A673 (cell line): ENCODE measurements at places on chromosomes 5 and 9. TPM values are rescaled to one million over a fixed set of nuclear protein-coding genes. Genes with fewer than 3 reads are reported as not detected.

The AGXT2 gene
- not detected in 2 replicates for total RNA-seq

The FIBCD1 gene
- total RNA-seq: 0.19 TPM in 1 of 2 replicates, not detected in the other

The CCNI2 gene
- total RNA-seq: 0.11 TPM in 1 of 2 replicates, not detected in the other

The CDKN2B-AS1 gene
- total RNA-seq: not detected in 2 replicates

The GAS1 gene
- 57.5 and 73.0 TPM in 2 replicates for total RNA-seq

The PDZD2 gene
- total RNA-seq: 2.2 and 2.3 TPM in 2 replicates

The SOHLH1 gene
- total RNA-seq: not detected in 2 replicates

The SAP30L gene
- total RNA-seq: 29.2 and 32.0 TPM in 2 replicates

The CTSL gene
- total RNA-seq: 17.0 and 21.0 TPM in 2 replicates

GRCh38 chr5:40681363-40682153, 1.8 kb downstream of the PTGER4 start:
- no peak for DNase-seq
- H3K4me1 ChIP-seq: peaks cover 26% of the 10 kb centered on the region
- peak overlapping the region; percentile 65 for H3K4me3 ChIP-seq
- H3K36me3 ChIP-seq: no peaks in the 10 kb centered on the region
- H3K27ac ChIP-seq: no peak overlapping the region
- H3K27me3 ChIP-seq: peaks cover 11% of the 10 kb centered on the region

DNA sequence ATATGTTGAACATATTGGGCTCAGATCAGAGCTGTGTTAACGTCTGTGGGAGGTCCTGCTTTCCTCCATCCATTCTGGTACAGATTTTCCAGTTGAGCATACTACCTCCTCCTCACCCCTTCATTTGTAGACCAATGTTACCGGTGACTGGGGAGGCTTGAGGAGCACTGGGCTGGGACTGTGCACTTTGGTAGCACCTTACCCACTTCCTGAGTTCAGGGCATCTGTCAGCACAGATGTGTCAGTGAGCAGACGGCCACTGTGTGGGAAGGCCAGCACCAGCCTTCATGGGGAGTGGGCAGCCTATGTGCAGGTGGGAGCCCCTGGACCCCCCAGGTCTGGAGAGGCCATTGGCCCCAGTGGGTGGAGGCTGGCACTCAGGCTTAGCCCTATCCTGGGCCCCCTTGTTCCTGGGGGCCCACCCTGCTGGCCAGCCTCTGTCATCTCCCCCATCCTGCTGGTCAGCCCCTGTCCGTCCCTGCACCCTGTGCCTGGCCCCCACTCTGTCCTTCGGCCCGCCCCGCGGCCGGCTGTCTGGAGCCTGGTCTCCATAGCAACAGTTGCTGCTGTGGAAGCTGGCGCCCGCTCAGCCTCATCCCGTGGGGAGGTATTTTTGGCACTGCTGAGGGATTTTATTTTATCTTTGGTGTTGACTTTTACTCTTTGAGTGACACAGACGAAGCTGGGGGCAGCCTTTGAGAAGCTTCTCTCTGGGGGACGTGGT, 21.3 kb downstream of the WNK2 start:
- H3K27me3 ChIP-seq: no peaks in the 10 kb centered on the region
- H3K36me3 ChIP-seq: no peaks in the 10 kb centered on the region
- no peak overlapping the region for H3K27ac ChIP-seq
- H3K4me1 ChIP-seq: no peaks in the 10 kb centered on the region
- H3K4me3 ChIP-seq: no peak overlapping the region

GRCh38 chr9:37301042-37301853, 121.2 kb upstream of the GRHPR start:
- no peaks in the 10 kb centered on the region for H3K36me3 ChIP-seq
- DNase-seq: no peak
- H3K27ac ChIP-seq: no peak overlapping the region

DNA sequence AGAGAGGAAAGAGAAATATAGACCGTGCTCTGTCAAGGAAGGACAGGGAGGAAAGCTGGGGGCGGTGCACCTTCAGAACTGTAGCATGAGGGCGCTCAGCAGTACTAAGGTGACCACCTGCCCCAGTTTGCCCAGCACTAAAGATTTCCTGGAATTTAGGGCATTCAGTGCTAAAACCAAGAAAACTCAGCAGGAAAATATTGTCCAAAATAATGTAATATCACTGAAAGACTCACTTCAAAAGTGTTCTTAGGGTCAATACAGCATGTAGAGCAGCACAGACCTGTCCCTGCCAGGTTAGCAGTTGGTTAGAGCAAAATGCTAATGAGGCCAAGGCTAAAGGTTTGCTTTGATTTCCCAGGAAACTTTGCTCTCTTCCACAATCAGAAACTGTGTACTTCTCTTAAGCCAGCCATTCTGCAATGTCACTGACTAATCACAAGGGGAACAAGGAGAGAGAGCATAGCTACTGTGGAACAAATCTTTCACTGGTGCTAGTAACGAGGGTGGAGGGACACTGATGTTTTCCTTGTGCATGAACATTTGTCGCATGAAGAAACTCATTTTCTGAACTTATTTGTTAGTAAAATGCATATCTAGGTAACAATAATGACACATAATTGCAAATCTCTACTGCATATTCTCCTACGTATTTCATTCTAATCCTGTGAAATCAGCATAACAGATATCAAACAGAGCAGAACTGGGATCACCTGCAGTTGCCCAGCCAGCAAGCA, 53.0 kb upstream of the GRAMD2B start:
- H3K36me3 ChIP-seq: no peaks in the 10 kb centered on the region
- no peaks in the 10 kb centered on the region for H3K4me1 ChIP-seq
- no peaks in the 10 kb centered on the region for H3K27me3 ChIP-seq
- H3K4me3 ChIP-seq: no peak overlapping the region
- no peak overlapping the region for H3K27ac ChIP-seq

DNA sequence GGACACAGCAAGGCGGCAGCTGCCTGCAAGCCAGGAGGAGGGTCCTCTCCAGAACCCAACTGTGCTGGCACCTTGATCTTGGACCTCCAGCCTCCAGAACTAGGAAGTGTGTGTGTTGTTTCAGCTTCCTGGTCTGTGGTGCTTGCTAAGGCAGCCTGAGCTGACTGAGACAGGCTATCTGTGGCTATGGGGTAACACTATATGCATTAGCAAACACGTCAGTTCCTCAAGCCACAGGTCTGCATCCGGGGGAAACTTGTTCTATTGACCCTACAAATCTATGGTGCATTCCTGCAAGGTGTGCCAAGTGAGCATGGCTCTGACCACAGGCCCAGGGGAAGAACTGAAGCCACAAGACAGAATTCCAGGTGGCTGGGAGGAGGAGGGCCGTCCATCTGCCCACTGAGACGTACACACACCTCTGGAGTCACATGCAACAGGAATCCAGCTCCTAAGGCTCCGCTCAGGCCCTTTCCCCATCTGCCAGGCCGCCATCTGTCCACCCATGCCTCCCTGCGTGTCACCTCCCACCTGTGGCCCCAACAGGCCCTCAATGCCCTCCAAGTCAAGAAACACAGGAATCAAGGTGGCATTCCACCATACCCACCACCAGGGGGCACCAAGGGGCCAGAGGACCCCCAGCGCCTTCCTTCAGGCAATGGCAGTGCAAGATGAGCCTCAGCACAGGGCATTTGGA, 174.9 kb downstream of the ROR2 start:
- no peaks in the 10 kb centered on the region for H3K27me3 ChIP-seq
- DNase-seq: peak; percentile 77
- no peak overlapping the region for H3K27ac ChIP-seq
- H3K36me3 ChIP-seq: no peaks in the 10 kb centered on the region

GRCh38 chr5:14741131-14741530, 76.6 kb downstream of the OTULIN start:
- H3K27ac ChIP-seq: no peak overlapping the region
- H3K27me3 ChIP-seq: no peaks in the 10 kb centered on the region
- no peak overlapping the region for H3K4me3 ChIP-seq
- H3K4me1 ChIP-seq: no peaks in the 10 kb centered on the region
- no peak for DNase-seq

- no peaks in the 10 kb centered on the region for H3K36me3 ChIP-seq
- no peak overlapping the region for H3K4me3 ChIP-seq
- no peaks in the 10 kb centered on the region for H3K4me1 ChIP-seq
- no peak for DNase-seq
- H3K27ac ChIP-seq: no peak overlapping the region
- peaks cover 48% of the 10 kb centered on the region for H3K27me3 ChIP-seq
These were observed 855.5 kb upstream of the DMAC1 start for GRCh38 chr9:8655071-8655470.

- H3K36me3 ChIP-seq: no peaks in the 10 kb centered on the region
- H3K27ac ChIP-seq: no peak overlapping the region
- no peaks in the 10 kb centered on the region for H3K4me1 ChIP-seq
- no peaks in the 10 kb centered on the region for H3K27me3 ChIP-seq
- no peak overlapping the region for H3K4me3 ChIP-seq
- DNase-seq: no peak
These were observed 77.6 kb upstream of the CEP78 start for GRCh38 chr9:78158286-78158685.

- DNase-seq: no peak
- H3K4me1 ChIP-seq: no peaks in the 10 kb centered on the region
- H3K36me3 ChIP-seq: no peaks in the 10 kb centered on the region
These were observed 136.0 kb upstream of the TBC1D2 start for GRCh38 chr9:98391406-98391805.

DNA sequence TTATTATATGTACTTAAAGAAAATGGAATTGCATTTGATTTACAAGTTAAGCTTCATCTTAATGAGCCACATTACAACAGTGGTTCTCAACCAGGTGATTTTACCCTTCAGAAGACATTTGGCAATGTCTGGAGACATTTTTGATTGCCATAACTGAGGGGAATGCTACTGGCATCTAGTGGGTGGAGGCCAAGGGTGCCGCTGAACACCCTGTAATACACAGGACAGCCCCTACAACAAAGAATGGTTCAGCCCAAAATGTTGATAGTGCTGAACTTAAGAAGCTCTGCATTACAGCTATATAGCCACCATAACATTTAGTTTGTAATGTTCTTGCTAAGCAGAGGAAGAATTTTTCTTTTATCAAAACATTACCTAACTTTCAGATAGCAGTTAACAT, 103.1 kb downstream of the PAM start:
- H3K27me3 ChIP-seq: no peaks in the 10 kb centered on the region
- peak; percentile 41 for DNase-seq
- no peaks in the 10 kb centered on the region for H3K36me3 ChIP-seq
- no peak overlapping the region for H3K27ac ChIP-seq

GRCh38 chr9:20397348-20397747, 225.0 kb downstream of the MLLT3 start:
- no peak for DNase-seq
- H3K27me3 ChIP-seq: no peaks in the 10 kb centered on the region
- H3K4me3 ChIP-seq: no peak overlapping the region
- H3K36me3 ChIP-seq: no peaks in the 10 kb centered on the region
- peaks cover 9% of the 10 kb centered on the region for H3K4me1 ChIP-seq

DNA sequence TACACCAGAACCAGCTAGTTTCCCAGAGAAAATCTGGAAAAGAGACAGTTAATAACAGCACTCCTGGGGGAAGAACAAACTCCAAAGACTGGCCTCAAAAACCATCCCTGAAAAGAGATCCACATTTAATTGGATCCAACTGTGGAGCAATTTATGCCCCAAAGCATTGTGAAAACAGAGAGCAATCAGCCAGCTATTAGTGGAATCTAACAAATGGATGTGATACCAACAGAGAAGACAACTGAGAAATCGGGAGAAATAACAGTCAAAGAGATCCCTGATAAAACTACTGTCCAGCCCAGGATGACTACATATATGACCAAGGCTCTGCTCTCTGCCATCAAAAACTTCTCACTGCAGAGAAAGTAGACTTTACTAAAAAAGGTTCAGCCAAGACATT, 40.5 kb upstream of the TRIO start:
- H3K27me3 ChIP-seq: no peaks in the 10 kb centered on the region
- peaks cover 5% of the 10 kb centered on the region for H3K4me1 ChIP-seq
- H3K36me3 ChIP-seq: no peaks in the 10 kb centered on the region
- DNase-seq: no peak
- H3K4me3 ChIP-seq: no peak overlapping the region

GRCh38 chr9:91421971-91422757, 1.5 kb downstream of the NFIL3 start:
- no peaks in the 10 kb centered on the region for H3K27me3 ChIP-seq
- peak overlapping the region; percentile 83 for H3K4me3 ChIP-seq

GRCh38 chr5:142548739-142549275, 137.1 kb downstream of the FGF1 start:
- peak; percentile 96 for DNase-seq
- peaks cover 51% of the 10 kb centered on the region for H3K4me1 ChIP-seq
- no peaks in the 10 kb centered on the region for H3K36me3 ChIP-seq
- H3K4me3 ChIP-seq: no peak overlapping the region

- no peaks in the 10 kb centered on the region for H3K4me1 ChIP-seq
- no peaks in the 10 kb centered on the region for H3K36me3 ChIP-seq
- no peak overlapping the region for H3K27ac ChIP-seq
- no peak for DNase-seq
- no peak overlapping the region for H3K4me3 ChIP-seq
These were observed 88.0 kb downstream of the ANKRD55 start for GRCh38 chr5:56145106-56145505.

GRCh38 chr5:113022661-113023060, 46.1 kb downstream of the DCP2 start:
- peaks cover 6% of the 10 kb centered on the region for H3K36me3 ChIP-seq
- DNase-seq: no peak
- no peak overlapping the region for H3K27ac ChIP-seq
- no peaks in the 10 kb centered on the region for H3K27me3 ChIP-seq
- H3K4me3 ChIP-seq: no peak overlapping the region

GRCh38 chr5:154276973-154277331, 86.4 kb downstream of the GALNT10 start:
- H3K27ac ChIP-seq: no peak overlapping the region
- H3K4me3 ChIP-seq: no peak overlapping the region
- no peaks in the 10 kb centered on the region for H3K36me3 ChIP-seq
- H3K27me3 ChIP-seq: no peaks in the 10 kb centered on the region
- no peaks in the 10 kb centered on the region for H3K4me1 ChIP-seq

DNA sequence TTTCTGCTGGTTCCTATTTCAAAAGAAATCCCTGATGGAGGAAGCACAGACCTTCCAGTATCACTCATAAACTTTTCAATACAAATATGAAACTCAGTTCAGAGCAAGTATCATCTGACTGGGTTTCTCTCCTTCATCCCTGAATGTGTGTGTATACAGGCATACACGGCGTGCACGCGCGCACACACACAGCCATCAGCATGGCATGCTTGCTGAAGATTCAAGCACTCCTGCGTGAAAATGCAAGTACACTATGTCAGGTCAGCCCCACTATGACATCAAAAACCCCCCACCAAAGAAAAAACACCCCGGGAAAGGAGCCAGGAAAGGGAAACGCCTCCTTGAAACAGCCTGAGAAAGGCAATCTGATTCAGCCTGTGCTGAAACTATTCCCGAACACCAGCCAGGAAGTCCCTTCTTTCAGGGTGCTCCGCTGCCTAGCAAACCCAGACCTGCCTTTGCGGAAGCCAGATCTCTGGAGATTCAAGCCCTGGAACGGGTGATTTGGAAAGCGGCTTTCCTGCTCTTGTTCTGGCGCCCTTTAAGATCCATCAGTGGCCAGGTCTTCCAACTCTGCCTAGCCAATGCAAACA, 831 bp downstream of the KLHL3 start:
- peaks cover 3% of the 10 kb centered on the region for H3K27me3 ChIP-seq
- H3K4me3 ChIP-seq: no peak overlapping the region
- H3K4me1 ChIP-seq: no peaks in the 10 kb centered on the region
- DNase-seq: no peak

DNA sequence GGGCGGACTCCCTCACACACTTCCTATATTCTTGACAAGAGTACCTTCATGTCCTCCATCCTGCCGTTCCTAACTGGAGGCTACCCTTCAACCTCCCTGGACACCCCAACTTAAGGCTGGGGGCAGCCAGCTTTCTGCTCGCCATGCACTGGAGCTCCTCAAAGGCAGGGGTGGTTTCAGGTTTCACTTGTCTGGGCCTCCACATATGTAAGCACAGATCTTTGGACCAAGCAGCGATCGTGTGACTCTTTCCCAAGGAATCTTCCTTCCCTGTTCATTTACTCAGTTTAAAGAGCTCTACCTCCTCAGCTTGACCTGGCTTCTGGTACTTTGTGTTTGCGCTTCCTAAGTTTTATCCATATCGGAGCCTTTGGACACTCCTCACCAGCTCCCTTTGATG, 34.2 kb upstream of the TRPC7 start:
- no peaks in the 10 kb centered on the region for H3K4me1 ChIP-seq
- no peak overlapping the region for H3K4me3 ChIP-seq
- peaks cover 87% of the 10 kb centered on the region for H3K27me3 ChIP-seq
- no peak overlapping the region for H3K27ac ChIP-seq
